ENCODE measurements at places on chromosomes 7 and 10. TPM values are rescaled to one million over a fixed set of nuclear protein-coding genes. Genes with fewer than 3 reads are reported as not detected.
A peak's percentile ranks its signal among the peaks of the same experiment; 100 is the strongest.

DNA sequence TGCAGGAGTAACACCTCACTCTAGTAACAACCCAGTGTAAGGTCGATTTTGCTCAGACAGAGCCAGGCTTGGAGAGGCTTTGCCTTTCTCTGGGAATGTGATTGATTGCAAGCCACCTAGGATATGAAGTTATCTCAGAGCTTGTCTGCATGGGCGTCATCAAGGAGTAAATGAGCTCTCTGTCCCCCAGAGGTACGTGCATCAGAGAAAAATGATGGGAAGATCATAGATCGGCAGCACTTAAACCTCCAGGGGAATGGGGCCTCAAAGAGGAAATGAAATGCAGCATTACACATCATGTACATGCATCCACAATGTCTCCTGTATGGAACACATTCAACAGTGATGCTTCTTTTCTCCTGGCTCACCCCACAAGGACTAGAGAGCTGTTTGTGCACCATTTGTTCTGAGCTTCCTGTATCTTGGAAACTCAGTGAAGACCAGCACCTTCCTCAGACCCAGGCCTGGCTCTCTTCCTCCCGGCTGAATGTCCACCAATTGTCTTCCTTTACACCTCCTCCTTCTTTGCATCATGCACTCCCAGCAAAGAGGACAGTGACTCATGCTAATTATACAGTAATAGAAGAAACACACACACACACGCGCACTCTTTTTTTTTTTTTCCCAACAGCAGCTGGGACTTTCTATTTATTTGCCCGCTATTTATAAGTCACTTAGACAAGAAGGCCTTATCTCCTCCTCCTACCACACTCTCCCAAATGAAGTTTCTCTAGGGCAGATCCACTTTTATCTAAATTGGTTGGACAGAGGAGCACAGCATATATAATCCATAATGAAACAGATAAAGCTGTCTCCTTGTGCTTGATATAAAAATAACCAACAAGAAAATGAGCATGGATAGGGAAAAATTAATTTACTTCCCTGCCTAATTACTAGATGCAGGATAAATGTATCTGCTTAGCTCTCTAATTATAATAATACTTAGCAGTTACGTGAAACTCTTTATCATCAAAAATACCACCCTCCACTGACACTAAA is 990.7 kb downstream of the CCSER2 start:
- H3K27ac ChIP-seq: no peak overlapping the region
- no peak overlapping the region for H3K4me3 ChIP-seq
- no peak for DNase-seq
- no peaks in the 10 kb centered on the region for H3K36me3 ChIP-seq

GRCh38 chr7:26103596-26103995 is 48.4 kb upstream of the NFE2L3 start:
- no peak for DNase-seq
- H3K4me1 ChIP-seq: peaks cover 8% of the 10 kb centered on the region
- no peaks in the 10 kb centered on the region for H3K27me3 ChIP-seq
- H3K4me3 ChIP-seq: no peak overlapping the region
- H3K36me3 ChIP-seq: no peaks in the 10 kb centered on the region

DNA sequence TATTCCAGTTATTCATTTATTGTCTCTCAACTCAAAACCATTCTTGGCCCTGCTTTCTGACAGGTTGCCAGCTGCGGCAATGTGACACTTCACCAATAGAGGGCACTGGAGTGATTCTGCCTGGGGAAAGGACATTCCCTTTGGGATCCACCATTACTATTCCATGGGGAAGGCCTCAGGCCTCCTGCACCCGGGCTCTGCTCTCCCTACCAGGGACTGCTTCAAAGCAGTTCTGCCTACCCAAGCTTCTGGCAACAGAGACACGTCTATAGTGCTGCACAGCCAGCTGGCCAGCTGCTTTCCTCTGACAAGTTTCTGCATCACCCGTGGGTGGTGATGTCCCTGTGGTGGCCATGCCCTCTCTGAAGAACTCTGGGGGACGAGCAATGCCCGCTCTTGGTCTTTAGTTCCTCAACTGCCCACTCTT is 163.8 kb downstream of the ELMO1 start:
- H3K36me3 ChIP-seq: peaks cover 18% of the 10 kb centered on the region
- DNase-seq: peak; percentile 42
- H3K4me3 ChIP-seq: no peak overlapping the region

- peak overlapping the region; percentile 65 for H3K27ac ChIP-seq
- peaks cover 31% of the 10 kb centered on the region for H3K27me3 ChIP-seq
- DNase-seq: peak; percentile 53
- H3K4me3 ChIP-seq: peak overlapping the region; percentile 96
- H3K36me3 ChIP-seq: no peaks in the 10 kb centered on the region
Observed at GRCh38 chr10:95560278-95561176, 644 bp downstream of the SORBS1 start.

DNA sequence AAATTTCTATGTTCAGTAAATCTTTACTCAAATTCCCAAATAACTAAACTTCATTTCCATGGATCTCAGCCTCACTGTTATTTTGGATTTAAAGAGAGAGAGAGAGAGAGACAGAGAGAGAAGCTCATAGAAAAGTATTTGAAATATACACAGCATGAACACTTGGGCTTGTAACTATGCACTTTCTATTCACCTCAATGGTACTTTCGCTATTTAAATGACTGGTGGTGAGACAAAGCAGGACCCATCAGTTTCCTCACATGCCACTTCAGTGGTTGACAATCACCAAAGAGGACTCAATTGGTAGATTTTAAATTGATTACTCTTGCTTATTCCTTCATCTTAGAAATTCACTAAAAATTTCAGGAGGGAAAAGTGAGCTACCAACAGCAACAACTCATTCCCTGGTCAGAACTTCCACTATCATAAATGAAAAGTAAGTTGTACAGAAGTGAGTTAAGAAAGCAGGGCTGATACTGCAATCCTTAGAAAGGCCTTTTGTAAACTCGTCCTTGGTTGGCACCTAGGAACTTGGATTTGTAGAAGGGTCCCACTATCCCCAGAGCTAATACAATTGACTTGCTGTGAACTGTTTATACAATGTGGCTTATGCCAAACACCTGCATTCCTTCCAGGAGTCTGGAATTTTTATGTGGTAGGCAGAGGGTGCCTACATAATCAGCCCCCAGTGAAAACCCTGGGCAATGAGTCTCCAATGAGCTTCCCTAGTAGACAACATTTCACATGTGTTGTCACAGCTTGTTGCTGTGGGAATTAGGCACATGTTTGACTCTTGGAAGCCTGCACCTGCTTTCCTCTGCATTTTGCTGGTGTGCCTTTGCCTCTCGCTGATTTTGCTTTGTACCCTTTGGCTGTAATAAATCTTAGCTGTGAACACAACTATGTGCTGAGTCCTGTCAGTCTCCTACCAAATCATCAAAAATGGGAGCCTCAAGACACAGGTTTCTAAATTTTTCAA is 10.8 kb downstream of the ERLIN1 start:
- H3K4me1 ChIP-seq: peaks cover 31% of the 10 kb centered on the region
- no peak for DNase-seq
- H3K36me3 ChIP-seq: peaks cover 68% of the 10 kb centered on the region
- H3K27me3 ChIP-seq: no peaks in the 10 kb centered on the region

DNA sequence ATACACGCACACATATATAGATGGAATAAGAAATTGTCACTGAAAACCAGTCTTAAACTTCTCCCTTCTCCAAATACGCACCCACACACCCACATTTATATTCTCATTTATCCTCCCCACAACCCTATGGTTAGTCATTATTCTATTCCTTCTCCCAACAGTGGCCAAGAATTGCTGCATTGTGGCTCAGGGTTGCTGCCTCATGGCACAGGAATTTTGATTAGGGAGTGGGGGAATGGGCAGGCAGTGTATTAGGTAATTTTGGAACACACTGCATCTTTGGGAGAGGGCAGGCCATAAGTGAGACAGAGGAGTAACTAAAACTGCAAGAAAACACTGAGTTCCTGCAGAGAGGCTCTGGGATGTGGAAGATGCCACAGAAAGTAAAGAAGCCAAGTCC is 35.7 kb downstream of the NAPEPLD start:
- H3K27ac ChIP-seq: no peak overlapping the region
- peaks cover 17% of the 10 kb centered on the region for H3K4me1 ChIP-seq
- DNase-seq: no peak
- H3K27me3 ChIP-seq: no peaks in the 10 kb centered on the region

DNA sequence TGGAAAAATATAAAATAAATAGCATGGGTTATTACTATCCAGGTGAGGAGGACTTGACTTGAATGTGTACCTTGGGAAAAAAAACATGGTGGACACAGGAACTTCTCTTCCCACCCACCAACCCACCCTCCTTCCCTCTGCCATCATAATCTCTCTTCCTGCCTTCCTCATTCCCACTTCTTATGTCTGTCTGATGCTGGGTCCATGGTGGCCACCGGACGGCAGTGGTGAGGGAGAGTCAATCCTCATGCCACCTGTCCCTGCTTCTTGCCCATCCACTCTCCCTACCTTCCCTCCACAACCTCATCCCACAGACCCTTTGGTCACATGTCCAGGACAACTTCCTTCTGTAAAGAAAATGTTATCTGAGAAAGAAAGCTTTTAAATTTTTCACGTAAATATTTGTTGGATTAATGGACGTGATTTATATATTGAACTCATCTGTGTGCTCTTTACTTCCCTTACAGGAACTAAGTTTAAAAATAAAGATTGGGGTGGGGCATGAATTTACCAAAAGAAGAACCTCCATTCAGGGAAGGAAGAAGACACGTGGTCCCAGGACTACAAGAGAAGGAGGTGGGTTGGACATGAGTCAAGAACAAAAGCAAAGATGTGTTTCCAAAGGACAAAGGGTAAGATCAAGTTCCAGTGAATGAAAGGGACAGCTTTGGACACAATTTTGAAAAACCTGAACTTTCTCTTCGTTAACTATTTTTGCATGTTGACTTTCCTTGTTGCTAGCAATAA is 104.5 kb downstream of the PIP4K2A start:
- H3K4me3 ChIP-seq: no peak overlapping the region
- DNase-seq: no peak
- H3K27me3 ChIP-seq: no peaks in the 10 kb centered on the region
- peaks cover 59% of the 10 kb centered on the region for H3K36me3 ChIP-seq

- no peak for DNase-seq
- no peak overlapping the region for H3K27ac ChIP-seq
- H3K4me3 ChIP-seq: no peak overlapping the region
- H3K4me1 ChIP-seq: no peaks in the 10 kb centered on the region
- H3K27me3 ChIP-seq: no peaks in the 10 kb centered on the region
Observed at GRCh38 chr7:136912339-136912738, 43.9 kb downstream of the CHRM2 start.

- no peaks in the 10 kb centered on the region for H3K36me3 ChIP-seq
- peaks cover 3% of the 10 kb centered on the region for H3K27me3 ChIP-seq
- H3K4me3 ChIP-seq: no peak overlapping the region
- DNase-seq: no peak
- no peak overlapping the region for H3K27ac ChIP-seq
- no peaks in the 10 kb centered on the region for H3K4me1 ChIP-seq
Observed at GRCh38 chr7:94145602-94146001, 141.4 kb upstream of the BET1 start.

DNA sequence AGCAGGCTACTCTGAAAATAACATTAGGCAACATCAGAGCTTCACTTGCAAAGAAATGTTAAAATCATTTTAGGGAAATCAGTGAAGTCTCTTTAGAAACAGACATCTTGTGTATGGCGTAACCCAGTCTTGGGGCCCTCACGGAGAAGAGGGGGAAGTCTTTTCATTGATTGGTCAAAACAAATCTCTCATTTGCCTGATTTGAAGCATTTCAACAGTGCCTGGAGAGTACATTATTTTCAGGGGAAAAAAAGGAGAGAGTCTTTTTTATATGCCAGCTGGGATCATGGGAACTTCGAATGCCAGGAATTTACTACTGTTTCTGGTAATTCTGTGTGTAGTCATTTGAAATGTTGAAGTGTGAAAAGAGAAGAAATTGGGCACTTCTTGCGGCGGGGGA is 471.4 kb downstream of the PLXDC2 start:
- no peaks in the 10 kb centered on the region for H3K36me3 ChIP-seq
- H3K27ac ChIP-seq: no peak overlapping the region
- no peak overlapping the region for H3K4me3 ChIP-seq
- DNase-seq: no peak
- no peaks in the 10 kb centered on the region for H3K4me1 ChIP-seq

- no peak overlapping the region for H3K27ac ChIP-seq
- peaks cover 30% of the 10 kb centered on the region for H3K4me1 ChIP-seq
- no peak overlapping the region for H3K4me3 ChIP-seq
- no peaks in the 10 kb centered on the region for H3K27me3 ChIP-seq
Observed at GRCh38 chr7:111558991-111559390, 3.3 kb downstream of the IMMP2L start.

GRCh38 chr10:13882119-13882711 is 295.4 kb downstream of the PRPF18 start:
- H3K36me3 ChIP-seq: no peaks in the 10 kb centered on the region
- H3K4me1 ChIP-seq: peaks cover 6% of the 10 kb centered on the region
- peaks cover 16% of the 10 kb centered on the region for H3K27me3 ChIP-seq
- no peak for DNase-seq
- no peak overlapping the region for H3K4me3 ChIP-seq
- no peak overlapping the region for H3K27ac ChIP-seq

DNA sequence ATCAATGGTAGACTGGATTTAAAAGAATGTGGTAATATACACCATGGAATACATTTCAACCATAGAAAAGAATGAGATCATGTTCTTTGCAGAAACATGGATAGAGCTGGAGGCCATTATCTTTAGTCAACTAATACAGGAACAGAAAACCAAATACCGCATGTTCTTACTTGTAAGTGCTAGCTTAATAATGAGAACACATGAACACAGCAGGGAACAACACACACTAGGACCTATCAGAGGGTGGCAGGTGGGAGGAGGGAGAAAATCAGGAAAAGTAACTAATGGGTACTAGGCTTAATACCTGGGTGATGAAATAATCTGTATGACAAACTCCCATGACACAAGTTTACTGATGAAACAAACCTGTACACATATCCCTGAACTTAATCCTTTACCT is 1435.2 kb downstream of the REEP3 start:
- H3K27me3 ChIP-seq: no peaks in the 10 kb centered on the region
- H3K4me1 ChIP-seq: no peaks in the 10 kb centered on the region
- H3K4me3 ChIP-seq: no peak overlapping the region
- H3K36me3 ChIP-seq: no peaks in the 10 kb centered on the region

GRCh38 chr10:78787125-78787524 is 281.6 kb upstream of the ZMIZ1 start:
- H3K27me3 ChIP-seq: peaks cover 13% of the 10 kb centered on the region
- H3K4me1 ChIP-seq: no peaks in the 10 kb centered on the region
- H3K27ac ChIP-seq: no peak overlapping the region
- no peak for DNase-seq
- H3K36me3 ChIP-seq: no peaks in the 10 kb centered on the region

DNA sequence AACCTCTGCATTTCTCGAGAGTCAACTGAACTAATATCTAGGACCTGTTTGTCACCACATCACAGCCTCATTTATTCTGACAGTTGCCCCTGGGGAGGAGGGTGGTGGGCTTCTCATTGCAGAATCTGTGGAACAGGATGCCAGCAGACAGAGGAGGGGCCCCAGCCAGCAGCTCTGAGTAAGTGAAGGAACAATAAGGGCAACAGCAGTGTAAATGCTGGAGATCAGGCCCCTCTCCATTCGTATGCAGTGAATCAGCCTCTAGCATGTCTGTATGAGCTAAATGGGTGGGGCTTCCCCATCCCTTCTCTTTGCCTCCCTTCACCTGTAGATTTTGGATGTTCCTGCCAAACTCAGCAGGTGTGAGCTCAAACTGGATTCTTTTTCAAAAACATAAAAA is 7.7 kb upstream of the CPVL start:
- peaks cover 11% of the 10 kb centered on the region for H3K4me1 ChIP-seq
- H3K36me3 ChIP-seq: no peaks in the 10 kb centered on the region
- no peak overlapping the region for H3K4me3 ChIP-seq
- peaks cover 8% of the 10 kb centered on the region for H3K27me3 ChIP-seq
- no peak overlapping the region for H3K27ac ChIP-seq

The AGAP3 gene
- 30.1 TPM for total RNA-seq

The HTR5A gene
- total RNA-seq: not detected

The ZEB1 gene
- 51.6 TPM for total RNA-seq

The MGMT gene
- total RNA-seq: 15.4 TPM

The BEND7 gene
- total RNA-seq: not detected

The GSTO1 gene
- 142 TPM for total RNA-seq
